ENCODE measurements at places on chromosomes 16 and 17.

GRCh38 chr16:85253084-85253941 lies 141.0 kb upstream of the CIBAR2 start:
- peak; percentile 72 for DNase-seq

DNA sequence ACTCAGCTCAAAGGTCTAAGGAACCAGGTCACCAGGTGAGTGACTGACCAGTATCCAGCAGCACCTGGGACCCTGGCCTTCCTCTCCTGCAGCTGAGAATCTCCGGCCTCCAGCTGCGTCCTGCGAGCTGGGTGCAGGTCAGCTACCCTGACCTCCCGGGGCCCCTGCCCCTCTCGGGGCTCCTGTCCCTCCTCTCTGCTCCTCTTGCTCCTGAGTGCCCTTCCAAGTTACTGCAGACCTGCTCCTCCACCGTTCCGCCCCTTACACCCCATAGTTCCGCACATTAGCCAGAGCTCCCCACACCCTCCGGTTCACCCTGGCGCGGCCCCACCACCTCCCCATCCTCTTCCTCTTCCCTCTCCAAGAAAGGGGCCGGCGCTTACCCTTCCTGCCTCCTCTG lies 10.6 kb downstream of the FOXJ1 start:
- DNase-seq: no peak

DNA sequence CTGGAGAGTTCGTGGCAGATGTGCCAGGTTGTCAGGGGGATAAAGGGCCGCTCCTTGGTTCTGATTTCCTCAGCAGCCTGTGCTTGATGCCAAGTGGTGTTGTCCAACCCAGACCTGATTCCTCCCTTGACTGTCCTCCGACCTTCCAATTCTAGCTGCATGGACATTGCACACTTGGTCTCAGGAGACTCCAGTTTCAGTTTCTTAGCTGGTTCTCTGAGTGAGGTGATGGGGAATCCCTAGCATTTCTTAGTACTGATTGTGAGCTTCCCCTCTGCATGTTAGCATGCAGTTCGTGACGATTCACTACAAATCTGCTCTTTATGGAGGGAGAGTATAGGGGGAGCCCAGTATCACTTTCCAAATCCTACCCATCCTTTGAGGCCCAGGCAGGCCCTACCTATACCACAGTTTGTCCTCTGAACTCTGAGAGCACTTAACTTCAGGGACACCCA lies 12.4 kb upstream of the CCR7 start:
- no peak for DNase-seq

DNA sequence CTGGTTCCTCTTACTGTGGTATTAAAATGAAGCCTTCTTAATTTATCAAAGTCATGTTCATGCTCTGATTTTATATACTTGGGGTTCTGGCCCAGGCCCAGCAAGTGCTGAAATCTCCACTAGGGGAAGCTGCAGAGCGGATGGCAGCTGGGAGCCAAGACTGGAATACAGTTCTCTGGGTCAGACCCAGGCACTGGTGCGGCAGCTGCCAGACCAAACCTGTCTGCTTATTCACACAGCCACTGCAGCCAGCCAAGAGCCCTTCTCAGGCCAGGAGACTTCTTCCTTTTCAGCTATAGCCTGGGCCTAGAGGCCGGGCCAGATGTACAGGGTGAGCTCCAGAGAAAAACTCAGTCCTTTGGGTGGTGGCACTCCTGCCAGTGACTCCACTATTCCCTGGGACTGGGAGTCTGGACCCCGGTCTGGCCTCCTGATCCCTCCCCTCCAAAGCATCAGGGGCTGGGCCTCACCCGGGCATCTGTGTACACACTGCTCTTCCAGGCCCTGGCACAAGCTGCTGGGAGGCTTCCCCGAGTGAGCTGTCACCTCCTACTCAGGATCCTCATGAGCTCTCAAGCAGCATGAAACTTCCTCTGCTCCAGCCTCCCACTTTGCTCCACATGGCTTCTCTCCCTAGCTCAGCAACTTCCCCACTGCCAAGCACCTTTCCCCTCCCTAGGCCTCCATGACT lies 24.4 kb downstream of the ATP6V0D1 start:
- peak; percentile 35 for DNase-seq

- DNase-seq: no peak
Observed at GRCh38 chr16:17038415-17038814, 432.3 kb downstream of the XYLT1 start.

DNA sequence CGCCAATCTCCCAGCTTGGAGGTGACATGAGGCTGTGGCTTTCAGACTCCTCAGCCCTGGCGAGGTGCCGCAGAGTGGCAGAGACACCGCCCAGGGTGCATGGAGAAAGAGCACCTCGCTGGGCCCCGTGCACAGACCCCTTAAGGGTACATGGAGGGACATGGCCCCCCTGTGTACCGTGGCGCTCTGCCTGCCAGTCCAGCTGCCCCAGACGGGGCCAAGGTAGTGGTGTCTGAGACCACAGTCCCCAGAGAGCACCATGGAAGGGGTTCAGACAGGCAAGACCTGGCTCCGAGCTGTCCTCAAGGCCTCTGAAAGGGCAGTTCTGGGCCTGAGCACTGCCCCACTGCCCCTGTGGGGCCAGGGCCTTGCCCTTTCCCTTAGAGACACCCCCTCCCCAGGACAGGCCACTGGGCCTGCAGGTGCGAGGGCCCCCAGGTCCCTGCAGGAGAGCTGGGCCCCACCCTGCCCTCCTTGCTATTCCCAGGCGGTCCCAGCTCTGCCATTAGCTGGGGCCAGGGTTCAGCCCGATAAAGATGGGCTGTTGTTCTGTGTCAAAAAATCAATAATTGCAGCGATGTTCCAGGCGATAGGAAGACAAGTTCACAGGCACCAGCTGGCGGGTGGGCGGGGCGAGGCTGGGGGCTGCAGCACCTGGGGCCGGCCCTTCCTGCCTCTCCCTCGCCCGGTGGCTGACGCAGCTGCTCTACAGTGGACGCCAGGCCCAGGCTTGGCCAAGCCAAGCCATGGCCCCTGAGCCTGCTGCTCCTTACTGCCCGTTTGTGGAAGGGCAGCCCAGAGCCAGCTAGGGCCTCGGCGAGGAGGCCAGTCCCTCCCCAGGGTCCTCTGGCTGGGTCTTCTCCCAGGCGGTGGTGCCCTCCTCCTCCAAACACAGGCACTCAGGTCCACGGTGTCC lies 51.7 kb downstream of the ZFPM1 start:
- no peak for DNase-seq

DNA sequence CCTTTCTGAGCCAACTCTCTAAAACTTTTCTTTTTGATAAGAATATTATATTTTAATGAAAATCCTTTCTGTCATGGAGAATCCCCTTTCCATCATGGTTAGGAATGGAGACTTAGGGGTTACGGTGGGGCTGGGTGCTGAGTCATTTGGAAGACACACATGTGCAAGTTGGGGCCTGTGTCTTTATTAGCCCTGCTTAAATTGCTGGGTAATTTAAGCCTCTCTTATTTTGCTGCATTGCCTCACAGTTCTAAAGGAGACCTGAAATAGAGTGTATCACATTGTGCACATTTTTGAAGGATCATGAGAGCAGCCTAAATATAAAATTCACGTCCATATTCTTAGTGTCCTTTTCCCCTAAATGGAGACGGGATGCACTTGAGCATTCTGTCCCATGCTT lies 61.8 kb upstream of the RBFOX1 start:
- DNase-seq: no peak

- peak; percentile 64 for DNase-seq
Observed at GRCh38 chr16:89922884-89923639, at the start of gene TUBB3. Gene TUBB3, plus strand, starts transcription at chr16:89923342. Its CDS starts 60 bp downstream, at chr16:89923402.

GRCh38 chr17:81419319-81419885 lies 24.1 kb downstream of the BAHCC1 start:
- peak; percentile 79 for DNase-seq

DNA sequence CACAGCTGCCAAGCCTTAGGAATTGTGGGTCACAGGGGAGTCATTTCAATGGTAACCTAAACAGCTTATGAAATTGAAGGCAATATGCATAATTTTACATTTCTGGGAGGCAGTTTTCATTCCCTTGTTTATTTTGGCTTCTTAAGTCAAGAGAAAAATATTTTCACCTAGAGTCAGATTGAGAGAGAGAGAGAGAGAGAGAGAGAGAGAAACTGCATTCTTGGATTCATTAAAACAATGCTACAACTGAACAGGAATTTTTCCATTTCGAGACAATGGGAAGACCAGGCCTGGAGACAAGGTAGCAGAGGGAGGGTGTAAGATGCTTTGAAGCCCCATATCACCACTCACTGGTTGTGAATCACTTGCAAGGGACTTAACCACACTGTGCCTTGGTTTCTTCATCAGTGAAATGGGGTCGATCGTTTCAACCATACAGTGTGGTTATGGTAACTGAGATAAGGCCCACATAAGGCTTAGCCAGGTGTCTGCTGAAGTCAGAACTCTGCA lies 224.7 kb upstream of the IRX3 start:
- no peak for DNase-seq

- no peak for DNase-seq
Observed at GRCh38 chr17:72005332-72006163, 115.3 kb upstream of the SOX9 start.

DNA sequence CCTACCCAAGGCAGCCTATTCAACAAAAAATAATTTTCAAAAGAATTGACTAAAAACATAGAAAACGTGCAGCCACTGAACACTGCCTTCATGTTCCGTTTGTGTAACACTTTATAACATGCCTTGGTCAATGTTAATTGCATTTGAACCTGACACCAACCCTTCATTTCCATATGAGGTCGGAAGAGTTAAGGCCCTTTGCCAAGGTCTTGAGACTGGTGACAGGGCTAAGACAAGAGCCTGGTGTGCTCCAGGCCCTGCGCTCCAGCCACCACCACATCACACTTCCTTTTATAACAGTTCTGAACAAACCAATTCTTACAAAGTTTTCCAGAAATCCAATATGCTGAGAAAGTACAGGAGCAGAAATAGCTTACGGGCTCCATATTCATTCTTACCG lies 4.2 kb downstream of the BBS2 start:
- no peak for DNase-seq

GRCh38 chr16:86865851-86866662 lies 287.7 kb downstream of the FOXL1 start:
- no peak for DNase-seq

All from NCI-H1694 treated with DMSO at 0.1 percent for 48 hours (cell line).